ENCODE measurements at places on chromosomes 1 and 21.
A peak's percentile ranks its signal among the peaks of the same experiment; 100 is the strongest.

- DNase-seq: no peak
Observed at GRCh38 chr1:199593475-199593874, 434.0 kb upstream of the NR5A2 start.

GRCh38 chr1:116231752-116232151 lies 120.6 kb downstream of the MAB21L3 start:
- DNase-seq: no peak

DNA sequence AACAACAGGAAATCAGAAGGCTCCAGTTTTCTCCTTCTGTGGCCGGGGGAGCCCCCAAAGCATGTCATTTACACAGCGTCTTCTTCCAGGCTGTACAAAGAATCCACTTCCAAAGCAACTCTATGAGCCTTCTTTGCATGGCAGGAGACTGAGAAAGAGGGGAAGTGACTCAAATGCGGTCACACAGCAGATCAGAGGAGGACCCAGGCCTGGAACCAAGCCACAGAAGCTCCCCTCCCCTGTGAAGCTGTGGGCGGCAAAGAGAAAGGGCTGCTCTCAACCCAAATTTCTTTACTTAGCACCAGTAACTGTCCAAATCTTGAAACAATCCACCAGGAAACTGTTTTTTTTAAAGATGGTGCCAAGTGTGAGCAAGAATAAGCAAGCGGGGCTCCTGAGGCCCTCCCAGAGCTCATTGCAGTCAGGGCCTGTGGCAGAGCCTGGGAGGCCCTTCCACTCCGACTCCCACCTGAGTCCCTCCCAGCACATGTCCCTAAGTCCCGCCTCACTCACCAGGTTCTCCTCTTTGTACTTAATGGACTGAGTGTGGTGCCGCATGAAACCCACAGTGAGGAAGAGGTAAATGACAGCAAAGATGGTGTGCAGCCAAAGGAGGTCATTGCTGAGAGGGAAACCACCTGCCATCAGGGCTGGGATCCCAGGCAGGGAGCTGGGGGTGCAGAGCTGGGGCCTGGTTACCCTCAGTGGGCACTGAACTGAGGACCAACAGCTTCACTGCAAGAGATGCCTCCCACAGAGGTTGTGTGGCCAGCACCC lies 15.9 kb downstream of the TMEM63A start:
- peak; percentile 57 for DNase-seq

GRCh38 chr1:6870086-6870485 lies 84.8 kb downstream of the CAMTA1 start:
- DNase-seq: no peak

- no peak for DNase-seq
Observed at GRCh38 chr1:85490270-85490985, 25.5 kb upstream of the DDAH1 start.

DNA sequence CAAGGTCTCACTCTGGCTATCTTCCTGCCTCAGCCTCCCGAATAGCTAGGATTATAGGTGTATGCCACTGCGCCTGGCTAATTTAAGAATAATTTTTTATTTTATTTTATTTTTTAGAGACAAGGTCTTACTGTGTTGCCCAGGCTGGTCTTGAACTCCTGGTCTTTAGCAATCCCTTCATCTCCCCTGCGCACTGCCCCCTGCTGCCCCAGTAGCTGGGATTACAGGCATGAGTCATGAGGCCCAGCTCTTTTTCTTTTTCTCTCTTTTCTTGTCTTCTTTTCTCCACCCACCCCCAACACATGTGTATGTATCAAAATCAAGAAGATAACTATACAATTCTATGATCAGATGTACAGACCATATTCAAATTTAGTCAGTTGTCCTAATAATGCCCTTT lies 87.2 kb downstream of the PEX14 start:
- DNase-seq: no peak

GRCh38 chr1:145891587-145892485 lies 6.2 kb upstream of the ANKRD35 start:
- peak; percentile 25 for DNase-seq

DNA sequence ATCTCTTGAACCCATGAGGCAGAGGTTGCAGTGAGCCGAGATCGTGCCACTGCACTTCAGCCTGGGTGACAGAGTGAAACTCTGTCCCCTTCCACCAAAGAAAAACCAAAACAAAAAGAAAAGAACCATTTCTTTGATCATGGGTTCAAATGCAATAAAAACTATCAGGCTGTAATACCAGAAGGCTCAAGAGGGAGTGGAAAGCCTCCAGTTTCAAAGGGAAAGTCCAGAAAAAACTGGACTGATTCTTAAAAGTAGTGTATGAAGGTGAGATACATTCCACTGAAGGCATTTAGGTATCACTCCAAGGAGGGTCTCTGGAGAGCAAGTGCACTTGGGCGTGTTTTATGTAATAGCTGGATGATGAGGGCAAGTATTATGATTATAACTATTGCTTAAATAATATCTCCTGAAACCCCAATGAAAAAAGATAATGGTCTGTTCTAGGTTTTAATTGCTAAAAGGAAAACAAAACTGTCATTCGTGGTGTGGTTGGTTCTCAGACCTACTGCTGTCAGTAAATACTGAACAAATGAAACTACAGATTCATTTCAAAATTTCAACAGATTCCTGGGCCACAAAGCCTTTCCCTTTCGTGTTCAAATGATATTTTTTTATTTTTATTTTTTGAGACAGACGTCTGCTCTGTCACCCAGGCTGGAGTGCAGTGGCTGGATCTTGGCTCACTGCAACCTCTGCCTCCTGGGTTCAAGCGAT lies 6.0 kb upstream of the CAMTA1 start:
- DNase-seq: no peak

DNA sequence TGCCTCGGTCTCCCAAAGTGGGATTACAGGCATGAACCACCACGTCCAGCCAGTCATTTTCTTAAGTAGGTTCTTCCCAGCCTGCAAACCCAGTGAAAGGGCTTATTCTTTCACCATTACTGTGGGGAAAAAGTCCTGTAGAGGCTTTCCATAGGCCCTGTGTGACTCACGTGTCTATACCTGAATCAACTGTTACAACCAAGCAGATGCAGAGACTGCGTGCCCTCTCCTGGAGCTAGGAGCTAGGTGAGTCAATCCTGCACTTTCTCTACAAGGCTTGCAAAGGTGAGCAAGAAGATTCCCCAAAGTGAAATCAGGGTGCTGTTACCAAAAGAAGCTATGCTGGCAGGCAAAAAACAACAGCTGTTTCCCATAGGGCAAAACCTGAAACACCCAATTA lies 13.8 kb upstream of the MPZL1 start:
- no peak for DNase-seq

DNA sequence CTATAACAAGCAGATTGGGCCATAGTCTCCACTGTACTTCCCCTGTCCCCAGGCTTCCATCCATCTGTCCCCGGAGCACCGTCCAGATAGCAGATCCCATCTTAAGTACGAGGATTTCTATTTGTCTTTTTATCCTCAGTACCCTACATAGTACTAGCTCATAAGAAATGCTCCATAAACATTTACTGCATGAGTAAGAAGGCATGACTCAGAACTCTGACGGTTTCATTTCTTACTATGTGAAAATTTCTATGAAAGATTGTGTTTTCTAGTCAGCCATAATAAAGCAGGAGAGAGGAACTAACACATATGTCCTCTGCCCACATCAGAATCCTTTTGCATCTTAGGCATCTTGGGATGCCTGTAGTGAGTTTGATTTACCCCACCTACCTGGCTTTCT lies 49.5 kb downstream of the CHD1L start:
- DNase-seq: no peak

DNA sequence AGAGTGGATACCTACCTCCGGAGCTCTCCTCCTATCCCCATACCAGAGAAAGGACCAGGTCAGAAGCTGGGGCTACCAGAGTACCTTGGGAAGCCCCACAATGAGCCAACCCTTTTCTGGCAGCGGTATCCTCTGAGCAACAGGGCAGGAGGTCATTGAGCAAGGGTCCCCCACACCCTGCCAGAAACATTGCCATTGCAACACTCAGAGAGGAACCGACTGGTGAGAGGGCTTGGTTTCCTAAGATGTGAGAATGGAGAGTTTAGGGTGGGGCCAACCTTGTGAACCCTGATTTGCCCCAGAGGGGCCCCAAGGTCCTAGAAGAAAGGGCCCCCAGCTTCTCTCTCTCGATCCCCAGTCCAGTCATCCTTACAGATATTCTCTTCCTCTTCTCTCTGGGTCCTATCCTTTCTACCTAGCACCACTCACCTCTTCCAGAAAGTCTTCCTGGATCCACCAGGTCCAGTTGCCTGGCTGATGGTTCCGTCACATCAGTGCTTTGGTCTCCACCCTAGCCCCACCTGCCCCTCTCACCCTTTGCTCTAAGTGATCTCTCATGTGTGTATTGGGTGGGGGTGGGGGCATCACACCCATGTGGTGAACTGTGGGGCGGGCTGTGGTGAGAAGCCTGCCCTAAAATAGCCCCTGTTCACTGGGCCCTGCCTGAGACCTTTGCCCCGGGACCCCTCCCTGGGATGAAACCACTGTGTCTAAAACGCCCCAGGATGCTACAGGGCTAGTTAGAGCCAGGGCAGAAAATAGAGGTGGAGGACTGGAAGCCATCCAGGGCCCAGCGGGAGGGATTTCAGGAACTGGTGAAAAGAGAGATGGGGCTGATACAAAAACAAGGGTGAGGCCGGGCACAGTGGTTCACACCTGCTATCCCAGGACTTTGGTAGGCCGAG lies 8.7 kb downstream of the FGR start:
- DNase-seq: no peak

- DNase-seq: peak; percentile 18
Observed at GRCh38 chr21:15514073-15514946, 215.5 kb upstream of the USP25 start.

- no peak for DNase-seq
Observed at GRCh38 chr1:116933606-116934515, 24.1 kb downstream of the PTGFRN start.

- no peak for DNase-seq
Observed at GRCh38 chr1:180027949-180028445, 73.4 kb downstream of the CEP350 start.

DNA sequence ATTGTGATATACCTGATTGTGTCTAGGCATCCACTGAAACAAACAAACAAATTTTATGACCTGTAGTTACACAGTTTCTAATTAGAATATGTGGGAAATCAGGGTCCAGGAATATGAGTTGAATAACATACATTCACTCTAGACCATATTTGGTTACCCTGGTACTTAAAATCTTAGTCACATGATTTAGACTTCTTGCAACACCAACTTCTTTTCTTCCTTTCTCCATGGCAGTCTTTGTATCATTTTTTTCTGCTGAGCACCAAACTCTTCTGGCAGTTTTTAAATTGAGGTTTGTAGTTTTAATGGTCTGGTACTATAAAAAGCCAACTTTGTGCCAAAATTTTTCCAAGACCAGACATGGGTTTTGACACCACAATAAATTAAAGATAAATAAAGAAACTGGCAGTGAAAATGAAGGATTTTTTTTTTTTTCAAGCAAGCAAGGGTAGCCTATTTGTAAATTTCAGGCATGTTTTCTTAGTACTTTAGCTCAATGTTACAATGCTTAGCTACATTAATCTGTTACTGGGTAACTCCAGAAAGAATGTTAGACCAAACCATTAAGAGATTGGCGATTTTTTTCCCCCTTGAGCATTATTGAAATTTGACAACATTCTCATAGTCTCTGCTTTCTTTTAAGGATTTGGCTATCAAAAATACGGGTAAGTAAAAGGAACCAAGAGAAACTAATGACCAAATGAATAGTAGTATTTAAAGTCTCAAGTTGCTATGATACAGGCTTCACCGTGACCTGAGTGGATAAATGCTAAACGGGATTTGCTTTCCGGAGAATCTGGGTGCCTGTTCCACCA lies 108.5 kb downstream of the NFIA start:
- DNase-seq: no peak

DNA sequence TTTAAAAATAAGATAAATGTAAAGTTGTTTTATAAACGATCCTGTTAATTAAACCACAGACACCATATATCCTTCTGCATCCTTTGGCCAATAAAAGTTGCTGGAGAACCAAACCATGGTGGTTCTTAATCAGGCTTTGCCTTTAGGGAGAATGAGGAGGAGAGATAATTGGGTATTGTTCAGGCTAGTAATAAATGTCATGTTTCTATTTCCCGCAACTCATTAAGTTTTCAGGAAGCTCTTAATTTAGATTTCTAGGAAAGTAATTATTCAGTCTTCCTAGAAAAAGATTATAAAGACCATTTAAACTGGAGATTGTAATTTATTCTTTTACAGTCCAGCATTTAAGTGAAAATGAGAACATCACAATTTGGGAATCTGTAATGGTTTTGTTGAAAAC lies 34.5 kb downstream of the RAB4A start:
- DNase-seq: no peak

- no peak for DNase-seq
Observed at GRCh38 chr21:45516071-45516670, 26.1 kb downstream of the SLC19A1 start.

DNA sequence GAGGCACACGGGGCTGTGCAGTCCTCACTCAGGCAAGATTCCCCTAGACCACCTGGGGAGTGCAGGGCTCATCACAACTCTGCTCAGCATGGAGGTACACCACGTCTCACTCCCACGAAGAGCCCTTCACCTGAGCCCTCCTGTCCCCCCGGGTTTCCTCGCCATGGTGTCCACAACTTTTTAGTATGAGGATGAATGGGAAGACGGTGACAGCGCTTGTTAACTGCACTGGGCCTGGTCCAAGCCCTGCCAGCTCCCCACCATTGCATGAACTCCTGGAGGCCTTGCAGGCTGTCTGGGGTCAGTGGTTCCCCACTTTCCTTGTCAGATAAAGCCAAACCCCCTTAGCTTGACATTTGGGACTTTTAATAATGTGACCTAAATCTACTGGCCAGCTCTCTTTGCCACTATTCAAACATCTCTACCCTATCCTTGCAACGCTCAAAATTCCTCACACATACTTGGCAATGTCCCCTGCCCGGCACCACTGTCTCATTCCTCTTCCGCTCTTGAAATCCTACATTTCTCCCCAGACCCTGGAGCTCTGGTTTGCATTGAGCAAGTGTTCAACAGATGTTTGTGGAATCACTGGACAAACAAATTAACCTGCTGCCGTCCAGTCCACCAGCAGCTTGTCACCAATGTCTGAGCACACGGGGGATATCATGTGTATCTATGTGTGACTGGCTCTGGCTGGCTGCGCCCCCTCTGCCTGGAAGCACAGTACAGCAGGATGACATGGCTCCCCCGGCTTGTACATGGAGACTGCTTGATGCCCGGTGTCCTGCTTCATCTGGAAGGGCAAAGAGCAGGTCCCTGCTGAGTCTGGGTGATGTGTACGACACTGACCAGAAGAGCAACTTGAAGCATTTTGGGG lies 11.2 kb downstream of the TMEM9 start:
- DNase-seq: no peak

- no peak for DNase-seq
Observed at GRCh38 chr1:200640963-200641401, 20.4 kb upstream of the KIF14 start.

DNA sequence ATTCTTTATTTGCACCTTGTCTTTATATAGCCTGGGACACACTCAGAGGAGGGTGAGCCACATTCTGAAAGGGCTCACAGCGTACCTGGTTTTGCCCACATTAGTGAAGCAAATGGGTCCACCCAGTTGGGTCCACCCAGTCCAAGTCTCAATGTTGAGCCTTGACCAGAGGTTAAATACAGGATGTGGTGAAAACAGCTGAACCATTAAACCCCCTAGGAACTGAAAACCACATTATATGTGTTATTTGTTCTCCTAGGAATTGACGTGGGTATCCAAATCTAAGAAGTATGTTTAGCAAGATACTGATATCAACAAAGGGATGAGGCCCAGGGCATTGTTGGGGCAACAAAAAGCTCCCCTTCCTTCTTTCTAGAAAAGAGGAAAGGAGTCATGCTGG lies 83.8 kb downstream of the SETD4 start:
- DNase-seq: no peak

Measured in stimulated activated CD8-positive, alpha-beta memory T cell treated with anti-CD3 and anti-CD28 coated beads, Interleukin-4, amount 100 ng/mL, for 1 hour (primary cell).